ENCODE measurements at places on chromosomes 11 and 22.

- no peak for DNase-seq
Observed at GRCh38 chr11:12798609-12799011, 124.4 kb downstream of the TEAD1 start.

DNA sequence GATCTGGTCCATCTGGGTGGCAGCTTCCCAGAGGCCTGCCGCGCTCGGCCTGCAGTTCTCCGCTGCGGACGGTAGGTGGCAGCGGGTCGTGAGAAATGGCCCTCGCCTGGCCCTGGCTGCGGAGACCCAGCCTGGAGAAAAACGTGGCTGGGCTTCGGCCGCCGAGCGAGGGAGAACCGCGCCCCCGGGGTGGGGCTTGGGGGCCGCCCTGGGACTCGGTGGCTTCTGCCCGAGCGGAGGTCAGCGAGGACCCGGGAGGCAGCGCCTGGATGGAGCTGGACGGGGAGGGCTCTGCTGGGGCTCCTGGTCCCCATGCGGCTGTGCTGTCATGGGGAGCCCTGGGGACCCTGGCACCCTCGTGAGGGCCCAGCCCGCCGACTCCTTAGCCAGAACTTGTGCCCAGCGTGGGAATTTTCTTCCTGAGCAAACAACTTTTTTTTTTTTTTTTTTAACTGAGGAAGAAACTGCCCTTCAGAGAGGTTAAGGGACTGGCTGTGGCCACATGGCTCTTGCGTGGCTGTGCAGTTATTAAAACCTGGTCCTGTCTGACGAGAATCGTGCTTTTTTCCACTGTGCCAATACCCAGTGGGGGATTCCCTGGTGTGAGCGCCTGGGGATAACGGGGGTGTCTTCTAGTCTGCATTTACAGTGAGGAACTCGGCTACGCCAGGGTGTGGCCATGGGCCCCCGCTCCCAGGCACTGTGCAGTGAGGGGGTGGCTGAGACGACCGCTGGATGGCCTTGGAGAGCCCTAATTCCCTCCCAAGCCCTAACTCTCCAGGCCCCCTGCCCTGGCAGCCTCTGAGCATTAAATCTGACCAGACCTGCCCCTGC, 535.6 kb downstream of the INSC start:
- peak; percentile 43 for DNase-seq

GRCh38 chr11:128240546-128240945, 346.8 kb downstream of the ETS1 start:
- DNase-seq = no peak

DNA sequence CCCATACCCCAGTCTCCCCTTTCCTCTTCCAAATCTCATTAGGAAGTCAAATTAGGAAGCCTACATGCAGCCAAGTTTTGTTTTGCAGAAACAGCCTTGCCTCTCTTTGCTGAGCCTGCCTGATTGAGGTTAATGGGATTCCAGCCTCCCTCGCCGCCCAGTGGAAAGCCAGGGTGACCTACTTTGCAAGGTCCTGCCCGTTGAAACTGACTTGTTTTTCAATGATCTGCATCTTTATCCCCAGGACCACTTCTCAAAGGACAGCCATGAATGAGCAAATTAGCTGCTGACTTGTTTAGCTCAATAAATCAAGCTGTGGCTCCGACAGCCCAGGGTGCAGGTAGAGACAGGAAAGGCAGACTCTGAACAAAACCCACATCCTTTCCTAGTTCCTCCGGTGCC, 110.4 kb downstream of the RRAS2 start:
- no peak for DNase-seq

DNA sequence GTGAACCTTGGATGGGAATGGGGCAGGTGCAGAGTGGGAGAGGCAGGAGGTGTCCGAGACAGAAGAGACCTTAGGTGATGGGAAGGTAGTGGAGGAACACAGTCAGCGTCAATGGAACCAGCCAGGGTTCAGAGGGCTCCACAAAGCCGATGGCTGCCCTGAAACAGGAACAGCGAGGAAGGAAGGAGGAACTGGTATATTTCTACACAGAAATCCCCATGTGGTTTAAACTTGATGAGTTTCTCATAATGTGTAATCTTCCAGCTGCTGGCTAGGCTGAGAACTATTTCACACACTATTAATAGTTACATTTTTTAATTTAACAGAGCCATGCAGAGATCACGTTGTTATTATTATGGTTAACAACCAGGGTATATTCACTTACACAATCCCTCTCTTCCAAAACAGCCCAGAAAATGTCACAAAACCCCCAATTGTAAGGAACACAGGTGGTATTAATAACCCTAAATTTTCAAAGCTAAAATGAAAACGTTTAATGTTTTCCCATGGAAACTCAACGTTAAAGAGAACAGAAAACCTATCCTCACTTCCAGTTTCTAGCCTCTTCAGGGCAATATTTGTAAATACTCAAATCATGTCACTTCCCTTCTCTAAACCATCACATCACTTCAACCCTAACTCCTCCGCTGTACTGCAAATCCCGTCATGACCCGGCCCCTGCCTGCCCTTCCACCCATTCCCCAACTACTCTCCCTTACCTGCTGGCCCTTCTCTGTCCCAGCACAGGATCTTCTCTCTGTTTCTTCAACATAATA, 74.5 kb upstream of the ARFGAP3 start:
- no peak for DNase-seq

GRCh38 chr22:17903564-17904295, 120.6 kb downstream of the MICAL3 start:
- no peak for DNase-seq

DNA sequence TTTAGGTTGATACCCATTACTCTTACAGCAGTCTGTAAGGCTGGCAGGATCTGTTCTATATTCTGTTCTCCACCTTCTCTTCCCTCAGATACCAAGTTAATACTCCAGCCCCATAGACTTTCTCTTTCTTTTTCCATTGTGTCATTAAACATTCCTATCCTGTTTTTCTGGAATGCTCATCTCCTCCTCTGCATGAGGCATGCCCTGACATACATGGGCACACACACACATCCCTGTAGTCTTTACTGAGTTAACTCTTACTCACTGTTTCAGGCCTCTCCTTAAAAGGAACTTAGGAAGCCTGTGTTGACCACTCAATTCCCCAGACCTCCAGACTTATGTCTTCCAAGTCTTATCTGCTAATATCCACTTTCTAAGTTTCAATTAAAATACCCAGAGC, 476.8 kb downstream of the METTL15 start:
- DNase-seq = no peak

DNA sequence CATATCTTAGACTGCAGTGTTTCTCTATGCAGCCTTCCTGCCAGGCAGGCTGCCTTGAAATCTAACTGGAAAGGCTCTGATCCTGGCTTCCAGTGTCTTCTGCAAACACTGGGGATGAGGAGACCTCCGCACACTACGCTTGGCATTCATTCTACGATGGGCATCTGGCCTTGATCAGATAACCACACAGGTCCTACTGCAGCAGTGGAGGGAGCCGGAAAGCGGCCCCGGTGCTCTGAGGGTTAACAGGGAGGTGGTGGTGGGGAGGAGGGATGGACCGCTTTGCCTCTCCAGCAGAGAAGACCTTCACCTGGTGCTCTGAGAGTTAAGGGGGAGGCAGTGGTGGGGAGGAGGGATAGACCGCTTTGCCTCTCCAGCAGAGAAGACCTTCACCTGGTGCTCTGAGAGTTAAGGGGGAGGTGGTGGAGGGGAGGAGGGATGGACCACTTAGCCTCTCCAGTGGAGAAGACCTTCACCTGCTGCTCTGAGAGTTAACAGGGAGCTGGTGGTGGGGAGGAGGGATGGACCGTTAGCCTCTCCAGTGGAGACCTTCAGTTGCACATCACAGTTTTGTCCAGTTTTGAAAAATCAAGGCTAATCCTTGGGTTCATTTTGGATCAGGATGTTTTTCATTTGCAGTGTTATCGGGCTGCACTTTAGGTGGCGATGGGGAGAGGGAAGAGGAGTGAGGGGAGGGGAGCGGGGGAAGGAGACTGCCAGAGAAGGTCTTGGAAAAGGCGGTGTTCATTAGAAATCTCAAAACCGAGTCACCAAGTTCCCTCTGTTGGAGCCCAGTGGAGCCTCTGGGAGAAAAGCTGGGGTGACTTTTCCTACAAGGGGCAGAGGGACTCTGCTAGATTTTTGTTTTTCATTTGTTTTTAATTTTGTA, 5.6 kb downstream of the GAL start:
- DNase-seq = no peak

GRCh38 chr11:7688238-7688826, 15.0 kb upstream of the CYB5R2 start:
- DNase-seq = no peak

DNA sequence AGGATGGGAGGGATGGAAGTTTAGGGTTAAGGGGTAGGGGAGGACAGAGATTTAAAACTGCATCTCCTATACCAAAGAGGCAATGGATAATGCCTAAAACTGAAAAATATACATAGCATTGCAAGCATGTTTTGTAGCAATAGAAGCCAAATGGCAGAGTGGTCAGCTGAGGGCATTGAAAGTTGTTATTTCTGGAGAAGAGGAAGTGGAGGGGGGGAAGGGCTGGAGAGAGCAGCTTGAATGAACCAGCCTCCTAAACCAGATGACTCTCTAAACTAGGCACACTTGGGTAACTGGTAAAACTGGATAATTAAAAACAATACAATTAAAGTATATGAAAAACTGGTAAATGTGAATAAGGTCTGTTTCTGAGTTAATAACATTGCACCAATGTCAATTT, 70.3 kb upstream of the TP53I11 start:
- DNase-seq = no peak

DNA sequence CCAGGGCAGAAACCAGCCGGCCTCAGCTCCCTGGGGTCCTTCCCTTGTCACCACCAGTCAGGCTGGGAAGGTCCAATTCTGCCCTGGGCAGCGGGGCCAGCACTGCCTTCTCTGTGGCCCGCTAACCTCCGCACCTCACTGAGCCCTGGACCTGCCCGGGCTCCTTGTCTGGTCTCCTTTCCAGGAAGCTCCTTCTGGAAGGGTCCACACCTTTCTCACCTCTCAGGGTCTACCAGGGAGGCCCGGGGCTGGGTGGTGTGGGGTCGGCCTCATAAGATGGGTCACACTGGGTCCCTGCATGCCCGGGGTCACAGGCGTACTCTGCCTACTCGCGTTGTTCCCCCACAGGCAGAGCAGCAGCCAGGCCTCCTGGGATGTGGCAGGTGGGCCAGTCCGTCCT, 69.0 kb downstream of the WNT7B start:
- DNase-seq = no peak

DNA sequence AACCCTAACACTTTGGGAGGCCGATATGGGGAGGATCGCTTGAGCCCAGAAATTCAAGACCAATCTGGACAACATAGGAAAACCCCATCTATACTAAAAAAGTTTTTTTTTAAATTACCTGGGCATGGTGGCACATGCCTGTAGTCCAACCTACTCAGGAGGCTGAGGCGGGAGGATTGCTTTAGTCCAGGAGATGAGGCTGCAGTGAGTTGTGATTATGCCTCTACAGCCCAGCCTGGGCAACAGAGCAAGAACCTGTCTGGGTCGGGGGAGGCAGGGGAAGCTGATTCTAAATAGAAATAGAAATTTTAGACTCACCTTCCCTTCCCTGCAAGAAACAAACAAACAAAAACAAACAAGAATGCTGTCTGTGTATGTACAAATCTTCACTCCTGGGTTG, 52.9 kb upstream of the PRODH start:
- no peak for DNase-seq

DNA sequence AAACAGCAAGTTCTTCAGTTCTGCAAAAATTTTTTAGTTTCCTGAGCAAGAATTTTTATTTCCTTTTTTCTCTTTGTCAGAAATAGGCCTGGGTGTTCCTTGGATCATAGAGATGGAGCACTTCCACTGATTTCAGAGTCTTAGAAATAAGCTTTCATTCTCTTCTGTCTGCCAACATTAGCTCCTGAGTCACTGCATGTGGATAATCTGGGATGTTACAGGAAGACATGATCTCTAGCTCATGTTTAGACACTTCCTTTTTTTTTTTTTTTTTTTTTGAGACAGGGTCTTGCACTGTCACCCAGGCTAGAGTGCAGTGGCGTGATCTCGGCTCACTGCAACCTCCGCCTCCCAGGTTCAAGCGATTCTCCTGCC, 13.2 kb upstream of the TMEM218 start:
- DNase-seq = no peak

- DNase-seq = no peak
Observed at GRCh38 chr11:2093575-2094353, 45.4 kb downstream of the IGF2 start.

DNA sequence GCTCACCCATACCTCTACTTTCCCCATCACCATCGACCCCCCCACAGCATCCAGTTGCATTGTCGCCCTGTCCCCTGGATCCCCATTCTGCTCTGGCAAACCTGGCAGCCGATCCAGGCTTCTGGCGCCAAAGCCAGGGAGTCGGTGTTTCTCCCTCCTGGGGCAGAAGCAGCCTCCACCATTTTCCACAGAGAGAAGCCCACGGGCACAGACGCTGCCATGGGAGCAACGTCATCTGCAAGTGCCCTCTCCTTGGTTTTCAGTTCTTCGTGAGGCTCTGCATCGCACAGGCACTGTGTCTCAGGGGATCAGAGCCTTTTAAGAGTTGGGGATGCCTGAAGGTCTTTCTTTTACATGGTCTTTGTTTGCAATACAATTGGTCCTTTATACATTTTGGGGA, 2.3 kb downstream of the YPEL4 start:
- no peak for DNase-seq

DNA sequence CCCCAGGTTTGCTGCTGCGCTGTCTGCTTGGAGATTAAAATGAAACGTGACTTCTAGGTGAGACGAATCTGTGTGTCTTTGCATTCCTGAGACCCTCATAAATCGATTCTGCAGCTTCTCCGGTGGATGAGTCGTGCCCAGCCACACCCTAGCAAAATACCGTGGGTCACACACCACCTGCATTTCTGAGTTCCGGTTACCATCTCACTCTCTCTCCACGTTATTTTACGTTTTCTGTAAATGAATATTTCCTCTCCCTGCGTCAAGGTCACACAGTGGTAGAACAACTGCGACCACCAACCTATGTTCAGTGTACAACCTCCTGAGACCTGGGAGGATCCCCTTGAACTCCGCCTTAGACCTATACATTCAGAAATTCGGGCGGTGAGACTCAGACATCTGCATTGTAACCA, 1.1 kb downstream of the YWHAH start:
- no peak for DNase-seq

GRCh38 chr11:19740586-19740985, 27.9 kb downstream of the NAV2 start:
- no peak for DNase-seq

GRCh38 chr11:44931466-44931865, 19.2 kb downstream of the TP53I11 start:
- DNase-seq = no peak

GRCh38 chr22:38655519-38656255, 505 bp downstream of the FAM227A start:
- no peak for DNase-seq

DNA sequence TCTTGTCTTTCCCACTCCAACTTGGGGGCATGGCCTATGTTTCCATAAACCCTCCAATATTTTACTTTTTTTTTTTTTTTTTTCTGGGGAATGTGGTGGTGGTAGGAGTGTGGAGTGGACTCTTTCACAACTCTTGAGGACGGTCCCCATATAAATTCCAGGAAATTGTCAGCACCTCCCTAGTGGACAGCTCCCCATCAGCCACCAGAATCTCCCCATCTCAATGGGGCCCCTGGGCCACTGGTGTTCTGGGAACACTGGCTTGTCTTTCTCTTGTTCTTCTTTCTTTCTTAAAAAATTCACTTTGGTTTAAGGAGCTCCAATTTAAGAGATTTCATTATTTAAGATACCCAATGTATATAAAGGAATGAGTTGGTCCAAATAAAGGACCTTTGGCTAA, 74.1 kb downstream of the ADM start:
- no peak for DNase-seq
